ENCODE measurements at places on chromosomes 16 and 17.

- DNase-seq: no peak
Observed at GRCh38 chr17:53472586-53472985, 350.1 kb upstream of the KIF2B start.

GRCh38 chr17:41002814-41003213 is 3.1 kb upstream of the KRTAP3-2 start:
- DNase-seq: no peak

- DNase-seq: no peak
Observed at GRCh38 chr16:81519301-81520150, 74.9 kb downstream of the CMIP start.

GRCh38 chr17:48609033-48609432 is 1.8 kb downstream of the HOXB7 start:
- no peak for DNase-seq

Data from G401 (cell line).